HT-29 (cell line): ENCODE measurements at places on chromosomes 3 and 15.

DNA sequence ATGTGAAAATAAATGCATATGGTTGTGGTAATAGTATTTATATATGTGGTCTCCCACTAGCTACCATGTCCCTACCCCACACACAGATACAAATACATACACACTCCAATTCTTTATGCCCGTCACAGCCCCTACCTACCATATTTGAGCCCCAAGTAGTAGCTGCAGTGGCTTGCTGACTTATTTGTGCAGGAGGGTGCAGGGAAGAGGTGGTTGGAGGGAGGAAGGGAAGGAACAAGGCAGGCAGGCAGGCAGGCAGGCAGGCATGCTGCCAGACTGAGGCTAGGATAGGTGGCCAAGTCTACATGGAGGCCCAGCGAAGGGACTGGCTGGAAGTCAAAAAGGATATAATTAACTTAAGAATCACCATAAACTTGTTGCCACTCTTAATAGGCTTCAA is 82.9 kb downstream of the SCN11A start:
- DNase-seq: no peak

DNA sequence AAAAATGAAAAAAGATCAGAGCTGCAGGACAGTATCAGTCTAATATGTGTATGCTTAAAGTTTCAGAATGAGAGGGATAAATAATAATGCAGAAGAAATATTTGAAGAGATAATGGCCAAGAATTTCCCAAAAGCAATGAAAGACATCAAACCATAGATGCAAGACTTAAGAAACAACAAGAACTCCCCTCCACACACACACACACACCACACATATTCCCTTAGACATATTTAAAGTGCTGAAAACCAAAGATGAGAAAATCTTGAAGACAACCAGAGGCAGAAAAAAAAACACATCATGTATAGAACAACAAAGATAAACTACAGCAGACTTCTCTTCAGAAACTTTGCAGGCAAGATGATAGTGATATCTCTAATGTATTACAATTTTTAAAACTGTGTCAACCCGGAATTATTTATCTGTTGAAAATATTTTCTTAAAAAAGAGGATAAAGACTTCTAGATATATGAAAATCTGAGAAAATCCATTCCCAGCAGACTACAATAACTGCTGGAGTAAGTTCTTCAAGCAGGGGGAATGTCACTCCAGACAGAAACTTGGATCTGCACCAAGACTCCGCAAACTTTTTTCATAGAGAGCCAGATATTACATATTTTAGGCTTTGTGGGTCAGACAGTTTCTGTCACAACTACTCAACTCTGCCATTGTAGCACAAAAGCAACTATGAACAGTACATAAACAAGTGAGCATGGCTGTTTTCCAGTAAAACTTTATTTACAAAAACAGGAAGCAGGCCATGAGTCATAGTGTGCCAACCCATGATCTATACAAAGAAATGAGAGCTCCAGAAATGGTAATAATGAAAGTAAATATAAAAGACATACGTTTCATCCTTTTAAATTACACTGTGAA is 223.4 kb upstream of the CGNL1 start:
- peak; percentile 29 for DNase-seq

DNA sequence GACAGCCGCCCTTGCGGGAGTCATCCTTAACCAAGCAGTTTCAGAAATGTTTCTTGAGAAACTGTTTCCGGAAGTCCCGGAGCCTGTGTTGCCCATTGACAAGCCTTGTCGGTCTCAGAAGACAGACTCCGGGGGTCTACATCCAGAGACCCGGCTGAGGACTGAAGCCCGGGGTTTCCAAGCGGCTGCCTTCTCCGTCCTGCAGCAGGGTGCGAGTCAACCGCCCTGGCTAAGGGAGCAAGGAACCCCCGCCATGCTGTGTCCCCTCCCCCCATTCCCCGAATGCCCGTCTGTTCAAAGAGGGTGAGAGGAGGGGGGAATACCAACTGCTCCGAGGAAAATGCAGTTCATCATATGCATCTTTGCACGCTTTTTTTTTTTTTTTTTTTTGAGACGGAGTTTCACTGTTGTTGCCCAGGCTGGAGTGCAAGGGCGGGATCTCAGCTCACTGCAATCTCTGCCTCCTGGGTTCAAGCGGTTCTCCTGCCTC is 61.6 kb downstream of the ATP1B3 start:
- no peak for DNase-seq

DNA sequence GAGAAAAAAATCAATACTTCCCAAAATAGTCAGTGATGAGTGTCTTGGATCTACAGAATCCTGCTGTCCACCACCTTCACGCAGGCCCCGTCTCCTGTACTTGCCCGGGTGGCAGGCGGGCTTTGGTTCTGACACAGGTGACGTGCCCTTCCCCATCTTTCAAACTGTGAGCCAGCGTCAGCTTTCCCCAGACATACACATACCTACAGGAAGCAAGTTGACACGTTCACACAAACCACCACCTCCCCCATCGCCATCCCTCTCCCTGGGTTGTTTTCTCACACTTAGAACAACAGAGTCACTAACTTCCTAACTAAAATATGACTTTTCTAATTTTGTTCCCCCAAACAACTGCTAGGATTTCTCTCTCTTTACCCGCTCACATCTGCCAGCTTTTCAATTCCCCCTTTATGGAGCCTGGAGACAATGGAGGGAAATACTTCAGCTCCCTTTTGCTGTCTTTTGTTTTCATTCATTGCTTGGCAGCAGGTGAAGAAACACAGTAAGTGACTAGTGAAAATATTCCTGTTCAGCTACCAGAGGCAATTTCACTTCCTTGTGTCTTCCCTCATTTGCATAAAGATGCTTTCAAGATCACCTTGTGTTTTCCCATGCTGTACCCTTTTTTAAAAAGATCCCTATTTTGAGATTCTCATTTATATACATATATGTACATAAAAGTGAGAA is 248.3 kb downstream of the SLCO3A1 start:
- no peak for DNase-seq

GRCh38 chr3:78070188-78070587 is 1030.3 kb downstream of the ROBO2 start:
- DNase-seq: no peak
